ENCODE measurements at places on chromosomes 7 and 10.

DNA sequence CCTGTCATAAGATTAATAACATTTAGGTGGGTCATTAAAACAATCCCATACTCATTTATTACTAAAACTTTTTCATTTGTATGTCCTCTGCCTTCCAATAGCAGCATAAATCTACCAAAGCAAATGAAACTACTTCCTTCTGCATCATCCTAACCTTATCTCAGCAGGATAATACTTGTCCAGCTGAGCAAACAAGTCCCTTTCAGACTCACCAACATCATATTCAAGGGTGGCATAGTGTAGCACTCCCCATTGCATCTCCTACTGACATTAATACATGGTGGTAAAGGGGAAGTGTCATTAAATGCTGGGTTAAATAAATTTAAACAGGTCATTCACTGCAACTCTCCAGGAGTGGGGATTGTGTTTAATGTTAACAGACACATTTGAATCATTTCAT, 3.4 kb upstream of the MINDY3 start:
- DNase-seq, result no peak

GRCh38 chr10:132124201-132124920, 58.6 kb downstream of the JAKMIP3 start:
- DNase-seq, result no peak

GRCh38 chr10:100020886-100021253, 11.1 kb upstream of the DNMBP start:
- no peak for DNase-seq

GRCh38 chr10:71587941-71588573, 131.5 kb downstream of the C10orf105 start:
- DNase-seq, result no peak

- no peak for DNase-seq
Observed at GRCh38 chr7:42686594-42687156, 225.2 kb downstream of the C7orf25 start.

DNA sequence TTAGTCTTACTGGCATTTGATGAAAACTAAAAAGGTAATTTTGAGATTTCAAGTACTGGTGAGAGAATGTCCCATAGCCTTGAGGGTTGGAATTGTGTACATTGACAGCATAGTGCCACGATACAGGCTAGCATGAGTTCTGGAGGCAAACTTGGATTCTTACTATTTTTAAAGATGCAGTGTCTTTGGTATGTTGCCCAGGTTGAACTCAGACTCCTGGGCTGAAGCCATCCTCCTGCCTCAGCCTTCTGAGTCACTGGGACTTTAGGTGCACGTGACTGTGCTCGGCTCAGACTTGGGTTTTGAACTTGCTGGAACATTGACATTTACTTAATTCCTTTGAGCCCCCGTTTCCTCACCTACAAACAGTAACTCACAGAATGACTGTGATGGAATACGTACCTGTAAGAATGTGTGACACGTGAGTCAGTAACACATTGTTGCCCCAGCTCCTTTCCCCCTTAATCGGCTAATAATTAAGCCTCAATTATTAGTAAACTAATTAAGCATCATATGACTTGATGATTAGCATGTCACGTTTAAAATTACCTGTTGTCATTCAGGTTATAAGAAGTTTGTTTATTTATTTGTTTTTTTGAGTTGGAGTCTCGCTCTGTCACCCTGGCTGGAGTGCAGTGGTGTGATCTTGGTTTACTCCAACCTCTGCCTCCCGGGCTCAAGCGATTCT, 10.6 kb downstream of the DNAJB6 start:
- no peak for DNase-seq

- DNase-seq, result no peak
Observed at GRCh38 chr10:101014966-101015581, 15.5 kb downstream of the LZTS2 start.

GRCh38 chr7:4550117-4550516, 132.0 kb upstream of the FOXK1 start:
- DNase-seq, result no peak

DNA sequence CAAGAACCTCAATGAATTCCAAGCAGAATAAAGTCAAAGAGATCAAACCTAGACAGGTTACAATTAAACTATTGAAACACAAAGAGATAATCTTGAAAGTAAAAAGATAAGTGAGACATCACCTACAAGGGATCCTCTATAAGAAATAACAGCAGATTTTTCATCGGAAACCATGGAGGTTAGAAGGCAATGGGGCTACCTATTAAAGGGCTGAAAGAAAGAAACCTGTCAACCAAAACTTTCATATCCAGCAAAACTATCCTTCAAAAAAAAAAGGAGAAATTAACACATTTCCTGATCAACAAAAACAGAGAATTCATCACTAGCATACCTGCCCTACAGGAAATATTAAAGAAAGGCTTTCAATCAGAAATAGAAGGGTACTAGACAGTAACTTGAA, 244.9 kb downstream of the ARHGAP12 start:
- DNase-seq, result no peak

- no peak for DNase-seq
Observed at GRCh38 chr10:47077386-47077785, 166.2 kb downstream of the PTPN20 start.

DNA sequence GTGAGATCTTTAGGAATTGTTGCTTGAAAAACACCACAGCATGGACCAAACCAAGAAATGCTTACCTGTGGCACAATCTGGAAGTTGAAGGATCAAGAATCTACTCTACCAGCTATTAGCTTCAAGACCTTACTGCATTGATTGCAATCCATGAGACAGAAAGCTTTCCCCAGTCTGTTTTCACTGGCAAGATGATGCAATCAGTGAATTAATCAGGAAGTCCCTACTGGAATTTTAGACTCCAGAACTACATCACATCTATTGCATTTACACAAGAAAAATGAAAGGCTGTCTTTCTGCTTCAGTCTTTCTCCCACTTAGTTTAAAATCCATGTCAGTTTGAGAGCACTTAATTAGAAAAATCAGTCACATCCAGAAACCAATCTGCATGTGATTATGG, 191.7 kb downstream of the TFEC start:
- no peak for DNase-seq

DNA sequence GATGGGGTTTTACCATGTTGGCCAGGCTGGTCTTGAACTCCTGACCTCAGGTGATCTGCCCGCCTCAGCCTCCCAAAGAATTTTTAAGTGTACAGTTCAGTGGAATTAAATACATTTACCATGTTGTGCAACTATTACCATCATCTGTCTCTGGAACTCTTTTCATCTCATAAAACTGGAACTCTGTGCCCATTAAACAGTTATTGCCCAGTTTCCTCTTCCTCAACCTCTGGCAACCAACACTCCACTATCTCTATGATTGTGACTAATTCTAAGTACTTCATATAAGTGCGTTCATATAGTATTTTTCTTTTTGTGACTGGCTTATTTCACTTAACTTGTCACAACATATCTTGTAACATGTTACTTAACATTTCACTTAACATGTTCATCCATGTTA, 41.3 kb upstream of the ATXN7L1 start:
- DNase-seq, result no peak

DNA sequence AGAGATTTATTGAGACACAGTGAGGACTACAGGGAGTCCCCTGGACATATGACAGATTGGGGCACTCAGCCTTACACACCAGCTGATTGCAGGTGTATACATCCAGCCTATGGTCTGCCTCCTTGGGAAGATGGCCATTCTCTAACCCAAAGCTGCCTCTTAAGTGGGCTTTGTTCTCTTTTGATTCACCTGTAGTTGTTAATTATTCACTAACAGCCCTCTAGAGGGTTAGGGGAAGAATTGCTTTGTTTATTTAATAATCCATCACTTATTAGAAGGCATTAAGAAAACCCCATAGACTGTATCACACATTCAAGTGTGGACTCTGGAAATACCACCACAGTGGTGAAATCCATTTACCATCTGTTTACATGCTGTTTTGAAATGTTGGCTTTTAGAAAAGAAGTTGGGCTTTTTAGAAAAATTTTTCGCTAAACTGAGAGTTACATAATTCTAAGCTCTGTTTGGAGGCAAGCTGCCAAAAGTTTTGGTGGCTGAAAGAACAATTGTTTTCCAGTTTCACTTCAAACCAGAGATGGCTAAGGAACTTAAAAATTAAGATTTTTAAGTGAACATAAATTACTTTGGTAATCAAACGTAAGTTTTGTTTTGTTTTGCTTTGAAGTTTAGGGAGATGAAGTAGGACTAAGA, 379.1 kb downstream of the ADRA2A start:
- no peak for DNase-seq

DNA sequence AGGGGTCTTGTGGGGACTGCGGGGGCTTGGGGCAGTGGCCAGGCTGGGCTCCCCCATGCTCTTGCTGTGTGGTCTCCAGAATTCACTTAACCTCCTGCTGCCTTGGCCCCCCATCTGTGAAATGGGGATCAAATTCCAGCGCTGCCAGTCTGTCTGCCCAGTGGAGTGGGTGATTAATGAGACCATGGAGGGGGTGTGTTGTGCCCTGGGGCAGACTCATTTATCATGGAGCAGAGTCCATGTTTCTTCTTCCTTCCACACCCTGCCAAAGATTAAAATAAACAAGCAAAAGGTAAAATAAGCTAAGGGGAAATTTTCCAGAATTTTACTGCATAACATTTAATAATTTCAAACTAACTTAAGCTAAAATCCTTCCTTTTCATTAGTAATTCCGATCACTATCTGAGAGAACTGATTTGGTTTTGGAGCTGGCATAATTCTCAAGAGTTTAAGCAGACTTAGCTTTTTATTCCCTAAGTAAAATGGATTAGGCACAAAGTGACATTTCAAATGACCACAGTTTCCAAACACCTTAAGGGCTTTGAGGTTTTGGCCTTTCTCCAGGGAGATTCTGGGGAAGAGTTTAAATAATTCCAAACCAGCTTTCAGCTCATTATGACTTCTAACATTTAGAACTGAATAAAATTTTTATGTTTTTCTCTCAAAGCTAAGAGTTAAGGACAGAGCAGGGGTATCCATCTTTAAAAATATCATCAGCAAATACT, 211.9 kb downstream of the CXCL12 start:
- DNase-seq, result no peak

DNA sequence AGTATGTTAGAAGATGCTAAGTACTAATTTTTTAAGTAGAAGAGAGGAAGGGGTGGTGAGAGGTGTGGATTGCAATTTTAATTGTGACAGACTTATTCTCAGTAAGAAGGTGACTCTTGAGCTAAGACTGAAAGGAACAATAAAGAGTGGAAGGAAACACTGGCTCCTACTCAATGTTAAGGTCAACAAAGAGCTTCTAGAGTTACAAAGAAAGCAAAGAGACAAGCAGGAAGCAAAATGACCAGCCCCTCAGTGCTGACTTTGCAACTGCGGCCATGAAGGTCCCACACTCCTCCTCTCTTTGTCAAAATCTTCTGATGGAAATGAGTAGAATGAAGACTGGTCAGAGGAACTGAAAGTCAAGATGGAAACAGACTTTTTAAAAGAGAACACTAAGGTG, 79.9 kb upstream of the FOXI2 start:
- DNase-seq, result no peak

DNA sequence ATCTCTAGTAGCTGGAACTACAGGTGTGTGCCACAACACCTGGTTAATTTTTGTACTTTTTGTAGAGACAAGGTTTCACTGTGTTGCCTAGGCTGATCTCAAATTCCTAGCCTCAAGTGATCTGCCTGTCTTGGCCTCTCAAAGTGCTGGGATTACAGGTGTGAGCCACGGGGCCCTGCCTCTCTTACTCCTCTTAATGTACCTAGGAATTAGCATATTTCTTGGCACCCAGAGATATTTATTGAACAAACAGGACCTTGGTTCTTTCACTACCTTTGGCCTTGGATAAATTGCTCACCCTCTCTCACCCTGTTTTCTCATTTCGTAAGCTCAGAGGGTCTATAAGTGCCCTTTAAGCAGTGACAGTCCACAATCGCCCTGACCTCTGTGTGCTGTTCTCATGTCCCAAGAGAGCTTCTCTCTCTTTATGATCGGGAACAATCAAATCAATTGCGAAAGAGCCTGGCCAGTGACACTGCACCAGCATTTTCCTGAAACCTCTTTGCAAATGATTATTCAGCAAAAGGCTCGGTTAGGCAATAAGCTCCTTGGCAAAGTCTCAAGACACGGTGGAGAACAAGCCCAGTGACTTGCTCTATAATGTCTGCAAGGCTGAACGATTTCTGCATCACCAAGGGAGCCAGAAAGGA, 117.7 kb downstream of the APBB1IP start:
- no peak for DNase-seq

DNA sequence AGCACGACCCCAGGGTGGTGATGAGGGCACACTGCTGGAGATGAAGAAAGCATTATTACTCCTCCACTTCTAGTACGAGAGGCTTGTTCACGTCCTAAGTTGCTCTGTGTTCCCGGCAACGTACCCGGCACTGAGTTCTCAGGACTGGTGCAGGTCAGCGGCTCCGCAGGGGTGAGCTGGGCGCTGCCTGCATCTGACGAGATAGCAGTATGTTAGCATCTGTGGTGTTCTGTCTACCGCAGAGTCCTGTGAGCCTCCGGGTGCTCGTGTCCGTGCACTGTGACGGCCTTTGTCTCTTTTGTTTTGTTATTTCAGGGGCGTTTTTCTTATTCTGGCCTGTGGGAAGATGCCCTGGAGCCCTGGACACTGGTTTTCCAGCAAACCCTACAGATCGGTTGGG, 507.8 kb downstream of the DNAJB6 start:
- no peak for DNase-seq

- no peak for DNase-seq
Observed at GRCh38 chr7:131861620-131862346, 305.4 kb upstream of the PODXL start.

- DNase-seq, result no peak
Observed at GRCh38 chr10:48872234-48872633, 67.4 kb downstream of the LRRC18 start.

DNA sequence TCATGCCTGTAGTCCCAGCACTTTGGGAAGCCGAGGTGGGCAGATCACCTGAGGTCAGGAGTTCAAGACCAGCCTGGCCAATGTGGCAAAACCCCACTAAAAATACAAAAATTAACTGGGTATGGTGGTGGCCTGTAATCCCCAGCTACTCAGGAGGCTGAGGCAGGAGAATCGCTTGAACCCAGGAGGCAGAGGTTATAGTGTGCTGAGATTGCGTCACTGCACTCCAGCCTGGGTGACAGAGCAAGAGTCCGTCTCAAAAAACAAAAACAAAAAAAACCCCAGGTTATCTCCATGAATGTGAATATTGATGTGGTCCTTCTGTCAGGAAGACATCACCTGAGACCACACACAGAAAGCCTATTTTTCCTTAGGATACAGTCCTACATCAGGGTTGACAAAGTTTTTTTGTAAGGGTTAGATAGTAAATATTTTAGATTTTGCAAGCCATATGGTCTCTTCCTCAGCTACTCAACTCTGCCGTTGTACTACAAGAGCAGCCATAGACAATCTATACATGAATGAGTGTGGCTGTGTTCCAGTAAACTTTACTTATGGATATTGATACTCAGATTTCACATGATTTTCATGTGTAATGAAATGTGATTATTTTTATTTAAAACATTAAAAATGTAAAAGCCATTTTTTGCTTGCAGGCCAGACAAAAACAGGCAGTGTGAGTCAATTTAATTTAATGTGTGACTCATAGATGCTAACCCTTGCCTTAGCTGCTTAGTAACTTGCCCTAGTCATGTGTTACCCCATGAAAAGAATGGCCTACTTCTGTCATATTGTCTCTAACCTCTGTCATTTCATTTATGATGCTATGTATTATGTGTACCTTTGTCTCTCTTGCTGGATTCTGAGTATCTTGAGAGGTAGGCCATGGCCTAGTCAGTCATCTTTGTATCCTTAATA, 78.1 kb downstream of the TPST1 start:
- DNase-seq, result no peak
